Stimulated activated CD8-positive, alpha-beta memory T cell treated with anti-CD3 and anti-CD28 coated beads, Interleukin-12 subunit alpha, Interleukin-12 subunit beta, amount 100 ng/mL, for 4 hours (primary cell): ENCODE measurements at places on chromosomes 4 and X.

DNA sequence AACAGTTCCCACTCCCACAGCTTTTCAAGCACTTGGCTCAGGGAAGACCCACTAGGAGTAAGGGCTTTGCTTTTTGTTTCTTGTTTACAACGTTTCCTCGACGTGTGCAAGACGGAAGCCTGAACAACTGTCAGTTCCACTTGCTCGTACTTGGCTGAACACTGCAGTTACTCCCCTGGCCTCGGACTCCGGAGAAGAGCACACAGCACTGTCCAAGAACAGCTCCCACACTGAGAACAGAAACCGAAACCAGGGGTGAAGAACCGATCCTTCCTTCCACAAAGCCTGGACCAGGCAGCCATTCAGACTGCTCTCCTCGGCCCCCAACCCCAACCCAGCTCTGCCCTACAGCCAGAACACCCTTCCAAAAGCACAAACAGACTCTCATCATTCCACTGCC lies 25.5 kb downstream of the IRF2 start:
- no peak for DNase-seq

- no peak for DNase-seq
Observed at GRCh38 chr4:124958847-124959246, 246.3 kb upstream of the ANKRD50 start.

- DNase-seq: no peak
Observed at GRCh38 chrX:1380672-1381233, 11.2 kb downstream of the SLC25A6 start.

GRCh38 chr4:85531560-85532341 lies 56.8 kb downstream of the ARHGAP24 start:
- no peak for DNase-seq

DNA sequence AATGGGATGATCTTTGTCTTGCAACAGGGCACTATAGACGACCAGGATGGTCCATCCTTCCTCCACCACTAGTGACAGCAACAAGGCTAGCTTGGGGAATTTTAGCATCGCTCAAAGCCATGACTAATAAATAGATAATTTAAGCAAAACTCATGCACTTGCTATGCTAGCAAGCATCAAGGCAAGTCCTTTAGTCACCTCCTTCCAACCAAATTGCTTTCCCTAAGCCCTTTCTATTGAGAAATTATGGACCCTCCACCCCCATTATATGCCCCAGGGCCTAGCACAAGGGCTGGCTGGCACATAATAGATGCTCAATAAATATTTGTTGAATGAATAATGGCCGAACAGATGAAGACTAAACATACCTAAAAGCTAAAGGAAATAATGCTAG lies 28.6 kb downstream of the SLC16A2 start:
- DNase-seq: no peak

GRCh38 chr4:572594-572993 lies 3.5 kb downstream of the TMEM271 start:
- no peak for DNase-seq
